ENCODE measurements at places on chromosomes 7 and 10.

DNA sequence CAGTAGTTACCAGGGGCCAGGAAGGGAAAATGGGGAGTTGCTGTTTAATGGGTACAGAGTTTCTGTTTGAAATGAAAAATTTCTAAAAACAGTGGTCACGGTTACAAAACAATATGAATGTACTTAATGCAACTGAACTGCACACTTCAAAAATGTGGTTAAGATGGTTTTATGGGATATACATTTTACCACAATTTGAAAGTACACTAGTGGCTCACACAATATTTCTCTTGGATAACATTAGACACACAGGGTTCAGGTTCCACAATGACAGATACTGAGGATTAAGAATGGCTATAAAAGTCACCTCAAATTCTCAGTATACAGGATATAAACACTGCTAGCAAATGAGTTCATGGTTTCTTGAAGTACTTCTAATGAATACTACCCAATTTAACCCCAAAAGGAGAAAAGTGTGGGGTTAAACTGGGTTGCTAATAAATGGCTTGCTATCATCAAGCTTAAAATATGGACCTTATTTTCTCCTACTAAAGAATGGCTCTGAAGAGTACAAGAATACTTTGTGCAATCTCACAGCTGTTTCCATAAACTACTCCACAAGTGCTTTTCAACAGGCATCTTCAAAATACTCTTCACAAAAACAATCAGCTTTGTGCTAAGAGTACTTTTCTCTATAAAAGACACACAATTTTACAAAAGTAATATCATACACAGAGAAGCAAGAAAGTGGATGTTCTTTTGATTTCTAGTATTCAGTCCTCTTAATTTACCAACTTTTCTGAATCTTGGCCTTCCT lies 92.9 kb downstream of the SRPK2 start:
- DNase-seq = no peak

- DNase-seq = no peak
These were observed 15.2 kb upstream of the LRRTM3 start for GRCh38 chr10:66910671-66911070.

DNA sequence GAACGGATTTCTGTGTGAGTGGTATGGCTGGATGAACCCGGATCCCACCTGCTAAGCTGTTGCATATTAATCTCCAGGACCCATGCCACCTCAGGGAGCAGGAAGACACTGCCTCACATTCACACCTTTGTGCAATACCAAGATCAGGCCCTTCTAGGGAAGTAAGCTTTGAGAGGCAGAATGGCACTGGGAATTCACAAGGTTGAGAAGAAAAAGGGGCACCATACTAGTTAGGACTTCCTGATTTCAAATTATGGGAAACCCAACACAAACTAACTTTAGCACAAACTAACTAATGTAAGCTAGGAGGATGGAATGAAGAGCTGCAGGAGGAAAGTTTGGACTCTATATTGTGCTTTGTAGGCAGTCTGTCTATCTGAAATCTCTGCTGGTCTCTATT lies 71.3 kb downstream of the TBXAS1 start:
- DNase-seq = no peak

GRCh38 chr10:3811291-3811870 lies 26.4 kb upstream of the KLF6 start:
- DNase-seq = no peak

GRCh38 chr10:133292919-133293809 lies 15.5 kb downstream of the TUBGCP2 start:
- no peak for DNase-seq

- no peak for DNase-seq
These were observed 24.5 kb downstream of the DPYSL4 start for GRCh38 chr10:132211246-132211645.
